HepG2 (cell line): ENCODE measurements at places on chromosomes 11 and 22. TPM values are rescaled to one million over a fixed set of nuclear protein-coding genes. Genes with fewer than 3 reads are reported as not detected.

GRCh38 chr11:78809931-78810541, 235.4 kb upstream of the NARS2 start:
- DNase-seq = no peak

- DNase-seq = no peak
Observed at GRCh38 chr11:44305470-44306051, 4.4 kb downstream of the ALX4 start.

DNA sequence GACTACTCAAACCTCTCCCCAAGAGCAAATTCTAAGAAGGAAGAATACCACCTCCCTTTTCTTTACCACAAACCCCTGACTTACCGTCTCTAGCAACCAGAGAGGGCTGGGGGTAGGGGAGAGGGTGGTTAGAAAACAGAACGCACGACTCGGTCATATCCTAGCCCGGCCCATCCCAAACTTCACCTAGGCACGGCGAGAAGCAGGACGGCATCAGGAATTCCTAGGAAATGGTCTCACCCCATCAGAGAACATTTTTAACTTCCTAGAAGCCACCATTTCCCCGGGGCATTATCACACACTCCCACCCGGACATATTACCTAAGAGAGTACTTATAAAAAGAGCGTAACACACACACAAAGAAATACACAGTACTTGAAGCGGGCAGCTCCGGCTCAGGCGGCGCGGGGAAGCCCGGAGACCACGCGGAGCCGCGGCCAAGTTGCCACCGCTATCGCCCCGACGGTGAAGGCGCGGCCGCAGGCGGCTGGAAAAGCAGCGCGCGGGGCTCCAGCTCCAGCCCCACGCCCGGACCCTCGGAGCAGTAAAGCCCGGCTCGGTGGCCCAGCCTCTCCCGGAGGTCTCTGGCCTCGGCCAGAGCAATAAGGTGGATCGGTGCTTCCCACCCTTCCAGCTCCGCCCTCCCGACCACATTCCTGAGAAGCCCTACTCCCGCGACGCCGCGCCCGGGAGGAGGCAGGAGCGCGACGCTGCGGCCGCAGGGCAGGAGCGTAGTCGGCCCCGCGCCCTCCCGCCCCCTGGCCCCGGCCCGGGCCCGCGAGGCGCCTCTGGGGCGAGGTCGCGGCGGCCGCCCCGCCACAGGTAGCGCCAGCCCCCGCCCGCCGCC, 878 bp downstream of the RRAS2 start:
- peak; percentile 66 for DNase-seq

DNA sequence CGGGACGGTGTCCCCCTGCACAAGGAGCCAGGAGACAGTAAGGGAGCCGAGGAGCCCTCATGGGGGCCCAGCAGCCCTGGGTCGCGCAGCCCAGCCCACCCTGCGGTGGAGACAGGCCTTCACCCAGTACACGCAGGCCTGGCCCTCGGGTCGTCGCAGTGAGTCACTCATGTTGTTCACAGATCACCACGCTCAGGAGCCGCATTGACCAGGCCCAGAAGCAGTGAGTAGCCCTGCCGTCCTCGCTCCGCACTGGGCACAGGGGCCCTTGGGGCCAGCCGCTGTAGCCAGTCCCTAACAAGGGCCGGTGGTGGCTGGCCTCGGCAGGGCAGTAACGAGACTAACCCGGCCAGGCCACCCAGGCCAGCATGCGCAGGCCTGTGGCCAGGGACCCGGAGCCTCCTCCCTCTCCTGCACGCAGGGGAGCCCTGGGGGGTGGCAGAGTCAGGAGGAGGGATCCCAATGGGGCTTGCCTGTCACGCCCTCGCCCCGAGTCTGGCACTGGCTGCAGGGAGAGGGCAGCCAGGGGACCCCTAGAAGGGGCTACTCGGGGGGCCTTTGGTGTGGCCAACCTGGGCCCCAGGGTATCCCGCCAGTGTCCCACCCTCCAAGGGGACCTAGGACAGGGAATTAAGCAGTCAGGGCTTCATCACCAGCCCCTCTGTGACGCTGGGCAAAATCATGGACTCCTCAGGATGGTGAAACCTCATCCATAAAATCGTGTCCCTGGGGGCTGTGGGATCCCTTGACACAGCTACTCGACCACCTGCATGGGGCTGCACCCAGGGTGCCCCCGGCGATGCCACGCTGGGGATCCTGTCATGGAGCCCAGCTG, 10.1 kb upstream of the MRPL23 start:
- no peak for DNase-seq

Gene GRAMD1B
- 0.04 and 0.12 TPM in 2 replicates for polyA plus RNA-seq

DNA sequence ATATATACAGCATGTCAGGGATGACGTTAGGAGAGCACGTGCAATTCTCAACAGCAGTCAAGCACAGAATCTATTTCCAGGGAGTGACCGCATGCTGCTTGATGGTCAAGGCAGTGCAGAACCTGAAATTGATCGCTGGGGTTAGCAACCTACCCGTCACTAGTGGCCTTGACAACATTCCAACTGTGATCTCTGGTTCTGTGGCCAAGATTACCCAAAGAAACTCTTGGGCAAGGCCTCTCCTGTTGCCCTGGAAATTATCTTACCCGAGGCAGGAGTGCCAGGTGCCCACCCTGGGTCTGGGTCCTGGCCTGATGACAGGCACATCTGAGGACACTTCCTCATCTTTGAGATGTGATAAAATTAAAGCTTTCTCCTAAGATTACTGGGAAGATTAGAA, 2.2 kb downstream of the TM7SF2 start:
- no peak for DNase-seq

- no peak for DNase-seq
Observed at GRCh38 chr22:35620624-35621251, 3.6 kb upstream of the MB start.

Gene TIGD3
- 0.49 and 1.0 TPM in 2 replicates for polyA plus RNA-seq

- DNase-seq = no peak
Observed at GRCh38 chr11:79570104-79570503, 129.3 kb upstream of the TENM4 start.

DNA sequence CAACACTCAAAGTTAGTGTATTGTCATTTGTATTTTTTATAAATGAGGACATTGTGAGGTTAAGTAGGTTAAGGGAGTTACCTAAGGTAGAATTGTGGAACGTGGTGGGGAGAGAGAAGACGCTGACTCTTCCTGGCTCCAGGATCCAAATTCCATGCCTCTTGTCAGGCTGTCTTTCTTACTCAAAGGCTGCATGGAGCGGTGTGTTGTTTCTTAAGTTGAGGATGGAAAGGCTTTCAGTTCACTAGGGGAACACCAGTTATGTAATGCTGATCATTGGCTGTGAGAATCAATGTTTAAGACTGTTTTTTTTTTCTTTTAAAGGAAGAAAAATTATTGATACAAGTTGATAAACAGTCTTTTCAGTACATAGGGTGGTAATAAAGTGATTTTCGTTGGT, 2.9 kb downstream of the UBE2L3 start:
- no peak for DNase-seq

Gene SLC22A25
- 0.42 and 0.98 TPM in 2 replicates for polyA plus RNA-seq

Gene CHKB
- 42.7 and 43.1 TPM in 2 replicates for polyA plus RNA-seq

- no peak for DNase-seq
Observed at GRCh38 chr11:133266986-133267385, 265.3 kb downstream of the OPCML start.

DNA sequence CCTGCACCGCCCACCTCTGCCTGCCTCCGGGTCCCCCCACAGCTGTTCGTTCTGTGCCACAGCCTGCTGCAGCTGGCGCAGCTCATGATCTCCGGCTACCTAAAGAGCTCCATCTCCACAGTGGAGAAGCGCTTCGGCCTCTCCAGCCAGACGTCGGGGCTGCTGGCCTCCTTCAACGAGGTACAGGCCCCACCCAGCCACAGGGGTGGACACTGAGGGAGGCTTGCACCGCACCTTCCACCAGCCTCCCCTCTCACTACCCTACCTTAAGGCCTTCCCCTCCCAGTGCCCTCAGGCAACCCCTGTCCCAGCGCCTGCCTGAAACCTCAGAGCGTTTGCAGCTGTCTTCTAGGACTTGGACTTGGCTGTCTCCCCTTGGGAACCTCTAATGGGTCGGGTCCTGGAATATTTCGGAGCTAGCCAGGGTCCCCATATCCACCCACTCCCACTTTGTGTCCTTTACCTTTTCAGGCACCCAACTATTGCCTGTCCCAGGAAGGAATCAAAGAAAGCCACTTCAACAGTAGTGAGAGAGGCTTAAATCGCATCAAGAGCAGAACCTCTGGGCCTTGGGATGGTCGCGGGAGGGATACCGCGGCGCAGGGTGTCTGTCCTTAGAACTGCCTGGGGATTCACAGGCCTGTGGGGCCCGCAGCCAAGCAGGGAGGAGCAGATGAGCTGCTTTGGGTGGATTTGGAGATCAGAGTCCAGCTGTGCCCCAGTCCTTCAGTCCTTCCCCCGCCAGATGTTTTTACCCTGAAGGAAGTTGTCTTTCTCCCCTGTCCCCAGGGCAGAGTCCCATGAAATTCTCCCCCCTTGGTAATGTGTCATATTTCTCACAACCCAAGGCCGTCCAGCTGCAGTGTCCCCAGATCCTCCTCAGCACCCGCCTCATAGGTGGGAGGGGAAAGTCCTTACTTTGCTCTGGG, 13.3 kb downstream of the SLCO2B1 start:
- peak; percentile 47 for DNase-seq

DNA sequence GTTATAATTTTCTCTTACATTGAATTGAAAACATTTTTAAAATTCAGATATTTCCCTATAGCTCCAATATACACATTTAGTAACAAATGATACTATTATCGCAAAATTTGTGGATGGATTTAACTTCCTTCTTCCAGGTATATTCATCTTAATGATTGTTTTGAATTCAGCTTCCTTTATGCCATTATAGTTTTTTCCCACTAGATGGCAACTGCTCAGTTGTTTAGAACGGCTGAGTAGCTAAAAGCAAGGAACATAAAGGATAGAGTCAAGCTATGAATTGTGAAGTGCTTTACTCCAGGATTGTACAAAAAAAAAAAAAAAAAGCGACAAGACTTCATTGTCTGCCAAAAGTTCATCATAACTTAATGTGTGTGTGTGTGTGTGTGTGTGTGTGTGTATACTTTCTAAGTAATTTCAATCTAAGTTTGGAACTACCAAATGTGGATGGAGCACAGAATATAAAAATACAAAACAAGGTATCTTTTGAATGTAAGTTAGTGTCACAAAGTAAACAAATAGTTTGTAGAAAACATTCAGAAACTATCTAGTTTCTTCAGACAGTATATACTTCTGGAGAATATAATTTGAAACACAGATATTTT, 846.4 kb downstream of the DLG2 start:
- DNase-seq = peak; percentile 6

DNA sequence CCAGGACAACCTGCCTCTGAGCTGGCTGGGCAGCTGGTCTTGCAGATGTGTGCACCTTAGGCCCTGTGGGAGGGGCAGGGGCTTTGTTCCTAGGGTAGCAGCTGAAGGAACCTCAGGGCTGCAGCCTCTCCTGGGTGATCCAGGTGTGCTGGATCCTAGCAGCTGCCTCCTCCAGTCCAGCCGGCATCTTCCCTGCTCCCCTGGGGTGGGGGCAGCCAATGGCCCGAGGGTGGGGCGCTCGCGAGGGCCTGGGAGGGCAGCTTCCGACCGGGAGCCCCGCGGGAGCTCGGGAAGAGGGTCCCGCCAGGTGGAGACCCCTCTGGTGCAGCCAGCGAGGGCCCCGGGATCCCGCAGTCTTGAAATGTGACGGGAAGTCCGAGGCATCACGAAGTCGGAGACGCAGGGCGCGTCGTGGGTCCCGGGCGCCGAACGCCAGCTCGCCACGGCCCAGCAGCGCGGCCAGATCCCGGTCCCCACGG, 1.7 kb downstream of the IFITM1 start:
- no peak for DNase-seq

DNA sequence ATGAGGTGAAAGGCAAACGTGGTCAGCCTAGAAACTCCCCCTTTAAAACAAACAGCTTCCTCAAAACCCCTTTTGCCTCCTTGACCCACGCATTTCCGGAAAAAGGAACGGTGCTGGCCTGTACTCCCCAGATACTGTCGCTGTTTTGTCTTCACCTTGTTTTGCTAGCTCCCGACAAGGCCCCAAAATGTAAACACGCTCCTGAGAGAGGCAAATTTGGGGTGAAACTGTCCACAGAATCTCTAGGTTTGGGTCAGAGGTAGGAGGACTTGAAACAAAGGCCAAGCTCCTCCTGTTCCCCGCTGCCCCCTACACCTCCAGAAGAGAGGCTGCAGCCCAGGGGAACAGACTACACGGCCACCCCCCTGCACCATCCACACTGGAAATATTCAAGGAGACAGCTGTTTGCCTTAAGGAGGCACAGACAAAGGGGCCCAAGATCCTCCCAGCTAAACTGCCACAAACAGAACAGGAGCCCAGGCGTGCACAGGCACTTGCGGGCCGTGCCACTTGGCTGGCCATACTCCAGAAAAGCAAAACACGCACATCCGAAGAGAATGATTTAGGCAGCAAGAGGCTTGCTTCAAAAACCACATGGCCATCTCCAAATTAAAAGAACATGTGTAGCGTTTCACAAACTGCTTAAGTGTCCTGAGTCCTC, 160.5 kb upstream of the GRK3 start:
- peak; percentile 15 for DNase-seq

GRCh38 chr11:81959341-81959740, 774.3 kb downstream of the FAM181B start:
- DNase-seq = no peak

DNA sequence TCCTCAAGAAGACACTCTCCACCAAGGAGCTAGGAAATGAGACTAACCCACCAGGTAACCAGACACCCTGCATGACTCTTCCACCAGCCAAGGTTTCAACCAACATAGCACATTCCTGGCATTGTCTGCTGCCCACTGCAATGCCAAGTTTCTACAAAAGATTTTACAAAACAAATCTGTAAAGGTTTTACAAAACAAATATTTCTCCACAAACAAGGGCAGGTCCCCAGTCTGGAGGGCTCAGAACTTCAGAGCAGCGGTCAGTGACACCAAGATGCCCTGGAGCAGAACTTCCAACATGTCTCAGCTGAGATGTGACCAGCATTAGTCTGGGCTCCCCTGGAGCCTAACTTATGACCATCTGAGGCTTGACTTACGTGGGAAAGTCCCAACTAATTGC, 14.0 kb downstream of the GALNT18 start:
- no peak for DNase-seq

- DNase-seq = no peak
Observed at GRCh38 chr22:48424201-48424627, 1403.5 kb downstream of the BRD1 start.

Gene UPK3A
- polyA plus RNA-seq = 12.2 and 13.8 TPM in 2 replicates

DNA sequence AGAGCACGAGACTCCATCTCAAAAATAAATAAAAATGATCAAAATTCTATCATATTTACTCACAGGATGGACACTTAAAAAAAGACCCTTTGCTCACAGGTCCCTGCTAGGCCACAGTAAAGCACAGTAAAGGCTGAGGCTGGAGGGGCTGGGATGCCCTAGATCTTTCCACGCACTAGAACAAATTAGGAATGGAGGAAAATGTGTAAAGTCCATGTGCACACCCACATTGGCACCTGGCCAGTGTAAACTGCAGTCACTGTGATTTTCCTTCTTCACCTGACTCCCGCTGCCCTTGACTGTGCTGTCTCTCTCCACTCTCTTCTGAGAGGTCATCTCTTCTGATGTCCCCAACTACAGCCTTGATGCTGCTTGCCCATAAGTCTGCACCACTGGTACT, 195.5 kb downstream of the EFCAB6 start:
- peak; percentile 35 for DNase-seq
